Choroid plexus epithelial cell (primary cell): ENCODE measurements at places on chromosomes 6 and 20.

DNA sequence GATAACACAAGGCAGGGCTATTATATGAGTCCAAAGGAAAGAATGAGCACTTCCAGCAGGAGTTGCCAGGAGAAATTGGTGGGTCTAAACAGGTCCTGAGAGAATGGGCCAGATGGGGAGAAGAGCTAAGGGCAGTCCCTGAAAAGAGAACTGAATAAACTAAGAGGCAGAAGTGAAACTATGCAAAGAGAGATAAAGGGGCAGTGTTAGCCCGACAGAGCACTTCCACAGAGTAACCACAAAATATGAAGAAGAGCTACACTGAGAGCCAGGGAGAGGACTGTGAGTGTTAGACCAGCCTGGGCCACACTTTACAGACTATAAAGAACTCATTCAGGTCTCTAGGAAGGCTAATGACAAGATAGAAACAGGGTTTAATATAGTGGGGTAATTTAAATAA is 43.8 kb downstream of the RALGAPA2 start:
- DNase-seq, result peak; percentile 52

DNA sequence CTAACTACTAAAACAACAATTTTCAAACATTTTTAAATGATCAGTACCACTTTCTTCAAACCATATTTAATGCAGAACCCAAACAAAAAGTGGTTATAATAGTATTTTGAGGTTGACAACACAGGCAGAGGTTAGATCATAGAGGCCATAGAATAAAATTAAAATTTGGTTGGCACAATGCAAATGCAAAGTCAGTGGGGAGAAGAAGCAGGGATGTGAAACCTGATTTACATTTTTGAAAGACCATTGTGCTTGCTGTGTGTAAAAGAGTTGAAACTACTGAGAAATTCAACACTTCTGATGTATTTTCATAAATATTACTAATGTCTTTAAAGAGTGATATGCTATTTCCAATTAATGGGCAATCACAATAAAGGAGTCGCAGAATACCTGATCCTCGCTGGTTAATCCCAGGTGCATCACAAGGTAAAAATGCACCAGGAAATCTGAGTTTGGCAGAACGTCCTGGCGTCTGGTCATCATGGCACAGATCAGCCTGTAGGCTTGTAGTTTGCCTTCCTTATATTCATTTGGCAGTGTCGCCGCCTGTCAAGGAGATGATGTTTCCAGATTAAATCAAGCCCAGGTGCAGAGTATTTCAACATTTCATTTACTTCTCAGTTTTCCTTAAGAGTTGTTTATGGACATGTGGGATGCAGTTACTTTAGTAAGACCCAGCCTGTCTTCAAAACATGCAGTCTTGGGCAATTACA is 141.2 kb downstream of the RALGAPA2 start:
- DNase-seq, result no peak

- peak; percentile 42 for DNase-seq
These were observed 45.9 kb upstream of the RALY start for GRCh38 chr20:33947709-33948295.

- DNase-seq, result peak; percentile 72
These were observed 10.9 kb downstream of the TFB1M start for GRCh38 chr6:155303361-155303870.

DNA sequence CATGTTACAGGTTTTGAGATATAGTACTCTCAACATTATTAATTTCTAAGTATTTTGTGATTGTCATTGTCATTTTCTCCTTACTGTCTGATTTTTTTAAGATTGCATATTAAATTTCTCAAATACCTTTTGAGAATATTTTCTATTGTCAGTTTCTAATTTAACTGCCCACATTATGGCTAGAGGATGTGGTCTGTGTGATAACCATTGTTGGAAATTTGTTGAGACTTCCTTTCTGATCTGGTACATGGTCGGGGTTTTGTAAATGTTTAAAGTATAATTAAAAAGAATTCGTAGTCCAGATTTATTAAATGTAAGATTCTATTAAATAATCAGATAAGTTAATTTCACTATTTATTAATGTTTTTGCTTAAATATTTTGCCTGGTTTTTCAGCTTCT is 60.1 kb downstream of the SLX4IP start:
- DNase-seq, result no peak

DNA sequence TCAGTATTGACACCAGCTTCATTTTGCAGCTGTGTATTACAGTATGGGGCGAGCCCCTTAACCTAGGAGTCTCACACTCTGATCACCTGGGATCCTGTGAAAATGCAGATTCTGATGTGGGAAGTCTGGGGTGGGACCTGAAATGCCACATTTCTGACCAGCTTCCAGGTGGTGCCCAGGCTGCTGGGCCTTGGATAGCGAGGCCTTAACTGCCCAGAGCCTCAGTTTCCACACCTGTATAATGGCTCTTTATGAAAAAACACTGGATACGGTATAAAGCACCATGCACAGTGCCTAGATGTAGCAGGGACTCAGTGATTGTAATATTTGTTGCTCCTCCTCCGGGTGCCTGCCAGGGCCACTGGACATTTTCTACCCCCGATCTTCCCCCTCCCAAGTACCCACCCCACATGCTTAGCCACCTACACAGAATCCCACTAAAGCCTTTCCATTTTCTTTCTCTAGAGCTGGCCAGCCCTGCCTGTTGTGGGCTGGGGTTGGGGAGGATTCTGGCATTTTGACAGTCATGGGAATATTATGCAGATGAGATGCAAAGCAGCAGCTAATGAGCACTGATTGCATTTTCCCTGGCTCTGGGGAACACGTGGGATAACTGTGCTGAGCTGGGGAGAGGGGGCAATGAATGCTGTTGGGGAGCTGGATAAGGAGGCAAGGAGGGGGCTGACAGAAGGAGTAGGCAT is 44.8 kb downstream of the SPDEF start:
- no peak for DNase-seq

GRCh38 chr6:110389689-110390382 is 25.5 kb downstream of the DDO start:
- no peak for DNase-seq

- no peak for DNase-seq
These were observed 89.6 kb upstream of the SLC35F1 start for GRCh38 chr6:117817499-117817898.

DNA sequence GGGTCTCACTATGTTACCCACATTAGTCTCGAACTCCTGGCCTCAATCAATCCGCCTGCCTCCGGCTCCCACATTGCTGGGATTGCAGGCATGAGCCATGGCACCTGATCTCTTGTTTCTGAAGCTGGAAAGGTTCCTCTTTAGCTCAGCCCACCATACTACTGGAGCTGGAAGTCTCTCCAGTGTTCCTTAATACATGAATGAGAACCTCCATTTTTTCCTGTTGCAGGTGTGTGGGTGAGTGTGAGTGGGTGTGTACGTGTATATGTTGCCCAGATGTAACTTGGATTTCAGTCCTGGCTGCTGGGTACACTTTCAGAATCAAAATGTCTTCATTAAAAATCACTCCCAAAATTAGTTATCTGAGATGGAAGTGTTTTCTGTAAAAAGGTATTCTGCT is 11.1 kb downstream of the PNPLA1 start:
- DNase-seq, result no peak

DNA sequence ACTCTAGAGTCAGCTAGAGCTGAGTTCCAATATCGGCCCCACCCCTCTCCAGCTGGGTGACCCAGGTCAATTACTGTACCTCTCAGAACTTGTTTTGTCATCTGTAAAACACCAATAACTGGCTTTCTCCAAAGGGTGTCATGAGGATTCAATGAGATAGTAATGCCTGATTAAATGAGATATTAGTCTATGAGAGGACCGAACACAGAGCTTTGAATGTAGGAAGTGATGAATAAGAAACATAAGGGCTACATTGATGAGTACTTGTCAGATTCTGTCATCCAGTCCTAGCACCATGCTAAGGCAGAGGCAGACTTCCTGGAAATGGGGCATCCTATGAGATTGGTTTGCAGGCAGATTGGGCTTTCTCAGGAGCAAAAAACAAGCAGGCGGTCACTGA is 20.2 kb downstream of the BPI start:
- no peak for DNase-seq

DNA sequence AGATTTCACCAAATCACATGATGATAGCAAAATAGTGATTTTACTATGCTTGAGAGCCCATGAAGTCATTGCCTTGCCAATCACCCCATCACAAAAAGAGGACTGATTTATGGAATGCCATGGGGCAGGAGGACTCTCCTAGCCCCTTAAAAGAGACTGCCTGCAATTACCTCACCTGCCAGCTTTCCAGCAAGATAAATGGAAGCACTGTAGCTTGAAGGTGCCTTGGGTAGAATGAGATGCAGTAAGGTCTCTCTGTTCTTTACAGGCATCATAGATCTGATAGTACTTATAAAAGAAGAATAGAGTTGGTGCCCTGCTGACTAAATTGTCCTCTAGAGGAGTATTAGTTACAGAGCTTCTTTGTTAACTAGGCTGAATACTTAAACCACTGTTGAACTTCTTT is 242.3 kb downstream of the TMEM242 start:
- no peak for DNase-seq

DNA sequence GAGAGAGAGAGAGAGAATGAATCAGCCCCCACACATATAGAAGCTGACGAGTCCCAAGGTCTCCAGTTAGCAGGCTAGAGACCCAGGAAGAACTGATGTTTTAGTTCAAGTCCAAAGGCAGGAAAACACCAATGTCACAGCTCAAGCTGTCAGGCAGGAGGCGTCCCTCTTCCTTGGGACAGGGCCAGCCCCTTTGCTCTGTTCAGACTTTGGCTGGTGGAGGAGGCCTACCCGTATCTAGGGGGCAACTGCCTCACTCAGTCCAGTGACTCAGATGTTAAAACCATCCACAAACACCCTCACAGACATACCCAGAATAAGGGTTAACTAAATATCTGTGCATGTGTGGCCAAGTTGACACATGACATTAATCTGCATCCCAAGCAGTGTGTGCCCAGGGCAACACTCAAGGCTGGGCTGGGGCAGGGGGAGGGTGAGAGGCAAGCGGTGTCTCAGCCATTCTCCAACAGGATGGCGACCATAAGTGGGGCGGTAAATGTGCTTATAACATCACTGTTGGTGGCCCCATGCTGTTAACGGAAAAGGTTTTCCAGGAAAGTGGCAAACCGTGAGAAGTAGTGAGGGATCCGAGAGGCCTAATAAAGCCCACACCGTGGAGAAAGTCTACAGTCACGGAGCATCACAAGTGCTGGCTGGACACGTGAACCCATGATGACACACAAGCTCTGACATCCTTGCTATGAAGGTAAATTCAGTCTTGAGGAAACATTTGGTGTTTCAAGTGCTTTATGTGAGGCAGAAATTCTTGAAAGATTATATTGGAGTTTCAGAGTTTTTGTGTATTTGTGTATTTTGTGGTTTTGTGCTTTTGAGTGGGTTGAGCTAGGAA is 28.1 kb downstream of the RAMACL start:
- DNase-seq, result no peak

DNA sequence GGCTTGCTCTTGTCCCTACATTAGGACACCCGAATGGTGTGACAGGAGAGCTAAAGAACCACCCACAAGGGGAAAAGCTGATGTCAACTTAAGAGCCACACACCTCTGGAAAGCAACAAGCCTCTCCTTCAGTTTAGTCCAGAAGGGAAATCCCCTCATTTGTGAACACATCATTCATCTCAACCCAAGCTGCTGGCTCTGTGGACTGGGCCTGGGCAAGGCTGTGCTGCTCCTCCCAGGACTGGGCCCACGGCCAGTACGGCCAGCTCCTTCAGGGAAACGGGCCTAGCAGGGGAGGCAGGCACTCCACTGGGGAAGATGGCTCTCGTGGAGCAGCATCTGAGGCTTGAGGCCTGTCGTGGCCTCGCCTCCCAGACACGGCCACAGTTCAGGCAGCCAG is 12.8 kb upstream of the SLC4A11 start:
- peak; percentile 40 for DNase-seq

GRCh38 chr20:25532015-25532751 is 53.1 kb downstream of the NINL start:
- no peak for DNase-seq

DNA sequence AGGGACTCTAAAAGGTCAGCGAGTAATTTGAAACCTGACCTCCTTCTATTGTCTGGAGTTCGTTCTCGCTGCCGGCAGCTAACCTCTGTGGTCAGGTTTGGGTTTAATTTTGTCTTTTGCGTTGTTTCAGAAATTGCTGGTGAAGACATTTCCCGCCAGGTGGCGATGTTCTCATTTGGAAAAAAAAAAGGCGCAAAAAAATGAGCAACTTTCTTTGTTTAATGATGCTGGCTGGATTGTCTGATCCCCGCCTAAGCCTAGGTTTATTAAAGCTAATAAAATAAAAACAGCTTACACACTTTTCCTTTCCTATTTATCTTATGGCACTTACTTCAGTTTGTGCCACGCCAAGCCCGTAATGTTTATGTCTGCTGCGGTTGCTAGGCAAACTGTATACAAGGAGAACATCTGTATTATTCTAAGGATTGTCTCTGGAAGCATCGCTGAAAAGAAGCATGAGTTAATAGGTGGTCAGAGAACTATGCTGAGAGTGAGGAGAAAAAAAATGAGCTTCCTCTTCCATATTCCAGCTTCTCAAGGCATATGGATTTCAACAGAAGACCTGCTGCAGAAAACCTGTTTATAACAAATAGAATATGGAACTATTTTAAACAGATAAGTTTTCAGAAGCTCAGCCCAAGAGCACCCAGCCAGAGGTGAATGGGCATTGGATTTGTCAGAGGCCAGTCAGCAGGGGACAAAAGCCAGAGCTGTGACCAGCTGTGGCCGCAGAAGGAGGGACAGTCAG is 205.7 kb downstream of the DOK5 start:
- peak; percentile 62 for DNase-seq

- DNase-seq, result peak; percentile 8
These were observed 2.4 kb downstream of the DSP start for GRCh38 chr6:7543789-7544424.

GRCh38 chr20:17317341-17317740 is 90.5 kb downstream of the PCSK2 start:
- no peak for DNase-seq

DNA sequence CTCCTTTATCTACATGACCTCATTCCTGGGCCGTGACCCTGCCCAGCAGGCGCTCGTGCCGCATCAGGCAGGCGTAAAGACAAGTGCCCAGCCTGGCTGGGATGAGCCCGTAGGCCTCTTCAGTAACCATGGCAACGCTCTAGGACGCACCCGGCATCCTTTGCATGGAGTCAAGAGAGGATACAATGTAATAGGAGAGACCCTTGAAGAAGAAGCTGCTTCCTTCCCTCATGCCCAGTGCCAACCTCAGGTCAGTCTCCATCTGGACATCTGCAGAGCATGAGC is 5.0 kb upstream of the LSM14B start:
- DNase-seq, result no peak

DNA sequence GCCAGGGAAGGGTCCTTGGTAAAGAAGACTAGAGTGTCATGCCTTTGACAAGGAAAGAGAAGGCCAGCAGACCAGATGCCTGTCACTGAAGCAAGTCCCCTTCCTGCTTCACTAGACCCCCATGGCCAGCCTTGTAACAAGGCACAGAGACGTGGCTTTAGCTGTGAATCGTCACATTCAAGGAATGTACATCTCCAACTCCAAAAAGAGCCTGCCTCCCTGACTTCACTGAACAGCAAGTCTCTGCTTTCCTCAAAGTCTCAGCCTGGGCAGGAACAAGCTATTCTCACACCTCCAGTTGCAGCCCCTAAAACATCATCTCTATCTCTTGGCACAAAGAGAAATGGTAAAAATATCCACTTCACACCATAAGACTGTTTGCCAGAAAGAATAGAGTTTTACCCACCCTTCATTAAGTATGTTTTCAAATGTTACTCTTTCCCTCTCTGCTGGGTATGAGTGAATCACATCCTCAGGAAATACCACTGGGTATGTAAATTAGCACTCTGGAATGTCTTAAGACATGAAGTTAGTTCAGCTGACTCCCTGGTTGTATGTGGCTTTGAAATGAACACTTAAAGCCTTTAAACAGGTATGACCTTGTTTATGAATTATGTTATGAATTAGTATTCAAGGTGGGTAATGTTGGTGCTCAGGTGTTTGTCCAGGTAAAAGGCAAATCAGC is 46.4 kb upstream of the NT5E start:
- peak; percentile 96 for DNase-seq
